ENCODE measurements at places on chromosomes 1 and 21. TPM values are rescaled to one million over a fixed set of nuclear protein-coding genes. Genes with fewer than 3 reads are reported as not detected.

GRCh38 chr1:219582296-219582695 is 30.6 kb downstream of the ZC3H11B start:
- no peaks in the 10 kb centered on the region for H3K36me3 ChIP-seq
- no peaks in the 10 kb centered on the region for H3K4me1 ChIP-seq
- H3K27ac ChIP-seq: no peak overlapping the region
- no peak for DNase-seq
- no peaks in the 10 kb centered on the region for H3K27me3 ChIP-seq

NR0B2 gene
- total RNA-seq: not detected

KAZN gene
- 1.7 TPM for total RNA-seq

DNA sequence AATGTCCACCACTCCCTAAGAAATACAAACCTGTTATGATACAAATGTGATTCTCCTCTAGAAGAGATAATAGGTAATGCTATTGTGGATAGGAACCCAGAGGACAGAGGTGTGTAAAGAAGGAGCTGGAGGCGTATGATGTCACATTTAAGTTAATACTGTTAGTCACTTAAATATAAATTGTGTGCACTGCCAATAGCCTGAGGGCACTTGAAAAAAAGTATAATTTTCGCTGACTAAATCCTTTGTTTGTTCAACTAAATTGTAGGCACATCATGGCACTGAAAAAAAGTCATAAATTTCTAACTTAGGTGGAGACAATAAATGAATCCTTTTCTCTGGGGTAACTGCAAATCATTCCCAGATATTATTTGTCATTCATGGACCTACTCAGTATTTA is 4.4 kb downstream of the RCSD1 start:
- H3K27me3 ChIP-seq: no peaks in the 10 kb centered on the region
- H3K27ac ChIP-seq: peak overlapping the region; percentile 98
- DNase-seq: no peak

- no peak overlapping the region for H3K27ac ChIP-seq
- no peaks in the 10 kb centered on the region for H3K36me3 ChIP-seq
- no peaks in the 10 kb centered on the region for H3K27me3 ChIP-seq
- no peak for DNase-seq
Observed at GRCh38 chr1:237713916-237714315, 176.8 kb downstream of the ZP4 start.

DNA sequence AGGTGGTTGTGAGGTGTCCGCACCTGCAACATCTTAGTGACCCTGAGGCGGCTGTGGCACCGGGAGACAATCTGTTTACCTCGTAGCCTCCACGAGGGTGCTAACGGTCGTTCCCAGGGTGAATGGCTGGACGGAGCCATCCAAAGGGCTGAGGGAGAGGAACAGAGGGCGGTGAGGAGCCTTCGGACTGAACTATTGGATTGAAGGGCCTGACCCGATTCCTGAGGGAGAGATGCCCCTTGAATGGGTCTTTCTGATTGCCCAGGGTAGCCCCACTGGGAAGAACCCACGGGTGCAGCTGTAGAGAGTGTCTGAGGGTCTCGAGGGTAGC is 2.3 kb downstream of the NR5A2 start:
- DNase-seq: no peak
- H3K36me3 ChIP-seq: no peaks in the 10 kb centered on the region
- no peak overlapping the region for H3K27ac ChIP-seq

- DNase-seq: no peak
- H3K4me3 ChIP-seq: no peak overlapping the region
- H3K27me3 ChIP-seq: peaks cover 55% of the 10 kb centered on the region
- H3K36me3 ChIP-seq: no peaks in the 10 kb centered on the region
Observed at GRCh38 chr1:220747437-220748088, 559 bp upstream of the MTARC2 start.

DNA sequence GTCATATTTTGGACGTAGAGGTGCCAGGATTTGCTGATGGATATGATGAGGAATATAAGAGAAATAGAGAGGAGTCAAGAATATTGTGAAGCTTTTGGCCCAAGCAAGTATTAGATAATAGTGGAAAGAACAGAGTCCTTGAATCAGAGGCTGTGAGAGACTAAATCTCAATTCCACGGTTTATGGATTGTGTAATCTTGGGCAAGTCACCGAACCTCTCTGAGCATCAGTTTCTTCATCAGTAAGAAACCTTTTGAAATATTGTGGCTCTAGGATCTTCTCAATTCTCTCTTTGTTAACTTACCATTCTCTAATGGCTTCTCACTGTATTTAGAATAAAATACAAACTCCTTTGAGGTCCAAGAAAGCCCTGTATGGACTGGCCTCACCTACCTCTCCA is 77.6 kb downstream of the RPS6KA1 start:
- no peak for DNase-seq
- H3K4me1 ChIP-seq: peaks cover 8% of the 10 kb centered on the region
- H3K27ac ChIP-seq: no peak overlapping the region
- H3K36me3 ChIP-seq: no peaks in the 10 kb centered on the region

TEX38 gene
- not detected for total RNA-seq

DNA sequence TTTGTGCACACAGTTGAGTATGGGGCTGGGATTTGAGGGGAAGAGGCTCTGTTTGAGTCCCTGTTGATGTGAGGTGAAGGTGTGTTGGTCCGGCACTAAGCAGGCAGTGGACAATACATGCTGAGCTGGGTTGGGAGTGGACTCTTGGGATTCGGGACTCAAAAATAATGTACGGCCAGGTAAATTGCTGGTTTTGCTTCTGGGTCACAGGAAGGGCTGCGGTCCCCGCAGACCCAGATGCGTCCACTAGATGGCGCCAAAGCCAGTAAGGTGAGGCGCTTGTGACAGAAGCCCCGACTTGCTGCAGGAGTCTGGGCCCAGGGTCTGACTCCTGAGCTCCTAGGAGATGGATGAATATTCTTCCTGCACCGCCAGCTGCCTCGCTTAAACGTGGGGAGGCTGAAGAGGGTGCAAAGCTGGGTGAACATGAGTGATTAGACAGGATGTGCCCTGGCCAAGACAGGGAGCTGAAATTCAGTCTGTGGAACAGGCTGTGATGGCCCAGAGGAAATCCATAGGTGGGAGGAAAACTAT is 61.4 kb downstream of the ACBD3 start:
- no peaks in the 10 kb centered on the region for H3K36me3 ChIP-seq
- H3K27me3 ChIP-seq: peaks cover 5% of the 10 kb centered on the region
- H3K27ac ChIP-seq: no peak overlapping the region
- peaks cover 46% of the 10 kb centered on the region for H3K4me1 ChIP-seq
- H3K4me3 ChIP-seq: no peak overlapping the region
- peak; percentile 92 for DNase-seq

S100A7A gene
- total RNA-seq: not detected

TEDDM1 gene
- not detected for total RNA-seq

DNA sequence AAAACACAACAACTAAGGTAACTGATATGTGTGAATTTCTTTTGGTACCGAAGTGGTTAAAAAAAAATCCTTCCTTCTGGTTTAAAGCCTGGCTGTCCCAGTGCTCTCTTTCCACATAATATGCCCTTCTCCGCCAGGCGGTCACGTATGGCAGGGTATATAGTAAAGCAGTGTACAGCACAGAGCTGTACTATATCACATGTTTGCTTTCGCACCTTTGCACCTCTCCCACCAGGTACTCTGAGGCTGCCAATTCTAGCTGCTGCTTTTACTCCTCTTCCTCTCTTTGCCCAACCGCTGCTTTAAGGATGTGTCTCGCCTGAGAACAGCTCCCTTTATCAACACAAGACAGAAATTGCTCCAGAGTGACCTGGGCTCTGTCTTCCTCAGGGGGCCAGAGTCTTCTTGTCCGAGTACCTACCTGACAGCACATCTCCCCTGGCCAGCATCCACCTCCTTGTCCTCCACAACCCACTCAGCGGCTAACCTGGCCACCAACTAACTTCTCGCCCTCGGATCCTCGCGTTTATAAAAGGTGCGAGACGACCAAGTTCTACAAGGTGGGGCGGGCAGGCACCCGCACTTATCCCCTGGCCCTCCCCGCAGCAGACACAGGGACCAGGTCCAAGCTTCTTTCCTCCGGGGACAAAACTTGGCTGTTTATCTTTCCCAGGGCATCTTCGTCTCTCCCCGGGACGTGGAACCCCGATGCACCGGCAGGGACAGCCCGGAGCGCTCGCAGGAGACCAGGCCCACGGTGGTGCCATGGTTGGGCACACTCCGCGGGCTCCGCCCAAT is 1.6 kb downstream of the COLGALT2 start:
- peaks cover 67% of the 10 kb centered on the region for H3K27me3 ChIP-seq
- H3K4me3 ChIP-seq: peak overlapping the region; percentile 48
- H3K4me1 ChIP-seq: peaks cover 21% of the 10 kb centered on the region
- H3K27ac ChIP-seq: no peak overlapping the region
- H3K36me3 ChIP-seq: no peaks in the 10 kb centered on the region

CFHR1 gene
- total RNA-seq: not detected

EFNA3 gene
- total RNA-seq: 3.8 TPM

DNA sequence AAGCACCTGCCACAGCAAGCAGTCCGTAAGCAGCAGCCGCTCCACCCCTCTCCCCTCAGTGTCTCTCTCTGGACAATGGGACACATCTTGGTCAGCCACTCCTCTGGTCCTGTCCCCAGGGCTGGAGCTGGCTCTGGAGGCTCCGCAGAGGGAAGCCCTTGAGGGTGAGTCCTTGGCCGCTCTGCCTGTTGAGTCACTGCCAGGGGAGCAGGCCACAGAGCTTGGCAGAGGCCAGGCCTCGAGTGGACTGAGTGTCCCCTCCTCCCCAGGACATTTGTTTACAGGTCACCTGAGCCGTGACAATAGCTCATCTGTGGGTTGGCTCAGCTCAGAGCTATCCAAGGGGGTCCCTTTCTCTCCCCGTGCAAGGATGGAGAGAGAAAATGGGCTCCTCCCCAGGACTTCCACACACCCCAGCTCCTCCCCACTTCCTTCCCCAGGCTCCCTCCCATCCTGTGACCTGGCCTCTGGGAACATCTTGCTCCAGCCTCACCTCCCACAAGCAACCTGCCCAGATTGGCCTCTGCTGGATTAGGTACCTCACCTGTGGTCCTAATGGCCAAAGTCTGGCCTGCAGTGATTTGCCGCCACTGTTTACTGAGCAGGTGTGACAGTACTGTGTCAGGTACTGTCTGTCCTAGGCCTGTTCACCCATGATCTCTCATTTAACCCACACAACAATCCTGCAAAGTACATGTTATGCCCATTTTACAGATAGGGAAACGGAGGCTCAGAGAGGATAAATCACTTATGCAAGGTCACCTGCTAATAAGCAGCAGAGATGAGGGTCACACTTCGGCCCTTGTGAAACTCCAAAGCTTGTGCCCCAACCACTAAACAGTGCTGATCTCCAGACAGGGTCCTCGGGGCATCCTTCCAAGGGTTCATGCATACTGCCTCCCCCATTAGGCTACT is 4.8 kb downstream of the FAM131C start:
- H3K27ac ChIP-seq: peak overlapping the region; percentile 67
- H3K36me3 ChIP-seq: no peaks in the 10 kb centered on the region
- H3K27me3 ChIP-seq: peaks cover 8% of the 10 kb centered on the region
- H3K4me1 ChIP-seq: peaks cover 75% of the 10 kb centered on the region
- no peak overlapping the region for H3K4me3 ChIP-seq
- DNase-seq: no peak

- DNase-seq: no peak
- H3K27ac ChIP-seq: no peak overlapping the region
- no peak overlapping the region for H3K4me3 ChIP-seq
- H3K36me3 ChIP-seq: no peaks in the 10 kb centered on the region
- H3K27me3 ChIP-seq: peaks cover 8% of the 10 kb centered on the region
- no peaks in the 10 kb centered on the region for H3K4me1 ChIP-seq
Observed at GRCh38 chr1:183349201-183349711, 68.9 kb downstream of the NMNAT2 start.

GRCh38 chr1:87279536-87279875 is 49.2 kb upstream of the LMO4 start:
- no peak overlapping the region for H3K27ac ChIP-seq
- H3K4me3 ChIP-seq: no peak overlapping the region
- no peak for DNase-seq
